Posterior vena cava (tissue), 2 donors: ENCODE measurements at places on chromosomes 3 and 15. TPM values are rescaled to one million over a fixed set of nuclear protein-coding genes. Genes with fewer than 3 reads are reported as not detected.

Gene HESX1
- total RNA-seq, result 0.83 TPM

- DNase-seq, result no peak
Measured at GRCh38 chr3:63617391-63617790, 35.1 kb upstream of the SNTN start.

DNA sequence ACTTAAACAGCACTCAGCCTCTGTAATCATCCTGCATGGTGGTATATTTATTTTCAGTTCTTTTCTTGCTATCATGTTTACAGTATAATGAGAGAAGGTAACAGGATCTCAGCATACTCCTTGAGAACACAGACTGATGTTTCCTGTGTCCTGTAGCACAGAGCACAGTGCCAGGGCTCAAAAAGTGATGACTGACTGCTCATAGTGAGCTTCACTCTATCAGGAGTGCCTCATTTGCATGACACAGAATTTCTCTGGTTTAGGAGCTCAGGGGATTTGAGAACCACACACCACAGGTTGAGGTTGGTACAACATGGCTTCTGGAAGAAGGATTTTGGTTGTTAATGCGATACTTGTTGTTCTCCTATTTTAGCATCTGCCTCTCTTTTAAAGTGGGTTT, 68.5 kb upstream of the SLC2A2 start:
- DNase-seq, result no peak

GRCh38 chr15:80849308-80849707, 70.1 kb downstream of the CEMIP start:
- no peak for DNase-seq

Gene IL16
- total RNA-seq, result 21.8 TPM

DNA sequence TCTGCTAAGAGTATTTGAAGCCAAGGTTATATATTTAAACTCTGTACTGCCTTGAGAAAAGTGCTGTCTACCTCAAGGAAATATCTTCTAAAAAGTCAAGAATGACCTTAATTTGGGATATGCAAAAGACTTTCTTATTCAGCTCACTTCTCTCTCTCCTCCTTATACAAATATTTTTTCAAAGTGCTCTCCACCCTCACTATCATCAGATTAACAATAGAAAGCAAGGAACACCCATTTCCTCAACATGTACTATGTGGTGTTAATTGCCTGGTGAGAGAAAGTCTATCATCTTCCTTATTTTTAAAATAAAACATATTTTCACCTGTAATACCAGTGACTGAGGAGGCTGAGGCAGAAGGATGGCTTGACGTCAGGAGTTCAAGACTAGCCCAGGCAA, 44.4 kb upstream of the RSL24D1 start:
- DNase-seq, result no peak

DNA sequence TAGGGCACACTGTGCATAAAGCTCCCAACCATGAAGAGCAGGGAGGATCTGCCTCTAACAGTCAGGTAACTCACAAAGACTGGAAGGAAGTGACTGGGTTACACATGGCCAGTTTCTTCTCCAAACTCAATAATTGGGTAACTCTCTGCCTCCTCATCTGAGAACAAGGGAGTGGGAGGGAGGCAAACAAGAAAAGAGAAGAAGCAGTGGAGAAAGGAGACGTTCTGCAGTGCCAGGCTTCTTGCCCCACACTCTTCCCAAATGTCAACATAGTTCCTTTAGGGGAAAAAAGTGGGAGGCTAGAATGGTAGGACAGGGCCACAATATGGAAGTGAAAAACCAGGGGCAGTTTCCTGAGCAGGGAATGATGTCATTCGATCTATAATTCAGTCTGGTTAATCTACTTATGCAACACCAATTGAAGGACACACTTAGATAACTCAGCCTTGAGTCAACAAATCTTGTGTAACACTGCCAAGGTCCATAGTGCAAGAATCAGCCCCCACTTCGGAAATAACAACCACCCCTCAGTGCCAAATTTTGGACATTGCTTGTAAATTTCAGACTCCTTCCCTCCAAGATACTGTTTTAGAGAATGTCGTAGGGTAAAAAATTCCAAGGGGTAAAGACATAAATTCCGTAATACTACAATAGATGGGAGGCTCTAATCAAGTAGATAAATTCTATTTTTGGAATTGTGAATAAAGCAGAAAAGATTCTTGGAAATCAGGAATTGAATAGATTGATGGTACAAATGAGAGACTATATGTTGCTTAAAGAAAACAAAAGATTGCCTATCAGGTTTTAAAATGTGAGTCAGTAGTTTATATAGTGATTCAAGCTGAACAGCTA, 143.0 kb downstream of the LPP start:
- no peak for DNase-seq

GRCh38 chr15:94456226-94456625, 224.9 kb downstream of the MCTP2 start:
- no peak for DNase-seq

Gene ALDH1A2
- total RNA-seq, result 8.1 TPM

DNA sequence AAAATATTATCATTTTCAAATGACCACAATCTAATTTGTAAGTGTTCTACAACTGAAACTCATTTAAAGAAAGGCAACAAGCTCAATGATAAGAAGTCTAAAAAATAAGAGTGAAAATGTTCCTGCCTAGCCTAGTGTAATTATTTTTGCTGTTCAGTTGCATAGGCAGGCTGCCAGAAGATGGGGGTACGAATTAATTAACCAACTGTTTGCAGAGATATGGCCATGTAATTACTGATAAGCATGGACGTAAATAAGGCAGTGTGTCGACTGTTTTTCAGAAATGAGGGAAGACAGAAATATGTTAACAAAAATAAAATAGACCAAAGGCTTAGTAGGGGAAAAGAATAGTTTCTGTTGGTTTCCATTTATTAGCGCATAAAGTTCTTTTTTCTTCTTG, 24.7 kb upstream of the SCAANT1 start:
- DNase-seq, result no peak

Gene DLG1
- 67.9 TPM for total RNA-seq

DNA sequence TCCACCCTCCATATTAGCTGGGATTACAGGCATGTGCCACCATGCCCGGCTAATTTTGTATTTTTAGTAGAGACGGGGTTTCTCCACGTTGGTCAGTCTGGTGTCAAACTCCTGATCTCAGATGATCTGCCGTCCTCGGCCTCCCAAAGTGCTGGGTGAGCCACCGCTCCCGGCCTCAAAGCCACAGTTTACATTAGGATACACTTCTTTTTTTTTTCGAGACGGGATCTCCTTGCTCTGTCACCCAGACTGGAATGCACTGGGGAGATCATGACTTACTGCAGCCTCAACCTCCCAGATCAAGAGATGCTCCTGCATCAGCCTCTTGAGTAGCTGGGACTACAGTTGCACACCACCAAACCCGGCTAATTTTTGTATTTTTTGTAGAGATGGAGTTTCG, 2.5 kb upstream of the NR1D2 start:
- DNase-seq, result no peak

DNA sequence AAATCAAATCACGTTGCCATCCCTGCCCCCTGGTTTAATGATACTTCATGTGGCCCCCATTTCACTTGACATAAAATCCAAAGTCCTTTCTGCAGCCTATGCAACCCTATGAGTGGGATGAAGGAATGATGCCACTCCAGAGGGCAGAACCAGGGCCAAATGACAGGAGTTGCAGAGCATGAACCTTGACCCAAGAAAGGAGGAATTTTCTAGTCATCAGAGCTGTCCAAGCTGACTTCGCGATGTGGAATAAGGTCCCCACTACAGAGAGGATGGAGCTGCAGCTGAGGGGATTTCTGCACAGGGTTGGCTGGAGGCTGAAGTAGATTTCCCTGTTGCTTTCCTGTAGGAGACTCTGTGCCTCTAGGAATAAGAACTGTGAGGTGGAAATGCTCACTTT, 15.8 kb upstream of the EPHB3 start:
- no peak for DNase-seq

GRCh38 chr3:14810070-14810791, 8.5 kb upstream of the FGD5 start:
- peak; percentile 82 for DNase-seq

Gene IL17RB
- 0.46 TPM for total RNA-seq

DNA sequence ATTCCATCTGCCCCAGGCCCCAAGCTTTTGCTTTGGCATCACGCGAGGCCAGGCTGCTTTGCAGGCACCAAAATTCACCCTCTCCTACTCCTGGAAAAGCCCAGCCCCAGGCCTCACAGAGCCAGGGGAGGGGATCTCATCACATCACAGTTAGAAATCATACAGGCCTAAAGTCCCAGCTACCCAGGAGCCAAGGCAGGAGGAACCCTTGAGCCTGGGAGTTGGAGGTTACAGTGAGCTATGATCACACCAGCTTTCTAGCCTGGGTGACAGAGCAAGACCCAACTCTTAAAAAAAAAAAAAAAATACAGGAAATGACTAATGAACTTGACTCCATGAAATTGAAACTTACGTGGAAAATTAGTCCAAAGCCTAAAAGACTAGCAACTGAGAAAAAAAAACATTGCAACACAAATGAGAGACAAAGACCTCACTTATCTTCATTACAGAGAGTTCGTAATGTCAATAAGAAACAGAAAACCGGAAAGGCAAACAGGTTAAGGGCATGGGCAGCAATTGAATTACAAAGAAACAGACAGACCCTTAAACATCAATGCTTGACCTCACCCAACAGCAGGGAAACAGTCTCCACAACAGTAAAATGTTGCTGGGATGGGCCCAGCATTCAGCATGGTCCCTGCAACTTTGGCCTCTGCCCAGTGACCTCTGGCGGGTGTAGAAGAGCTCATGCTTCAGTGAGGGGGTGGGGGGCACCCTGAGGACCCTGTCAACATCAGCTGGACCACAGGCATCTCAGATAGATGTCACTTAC, 151.5 kb downstream of the LRRK1 start:
- DNase-seq, result peak; percentile 81

Gene NR2F2
- total RNA-seq, result 213 TPM

DNA sequence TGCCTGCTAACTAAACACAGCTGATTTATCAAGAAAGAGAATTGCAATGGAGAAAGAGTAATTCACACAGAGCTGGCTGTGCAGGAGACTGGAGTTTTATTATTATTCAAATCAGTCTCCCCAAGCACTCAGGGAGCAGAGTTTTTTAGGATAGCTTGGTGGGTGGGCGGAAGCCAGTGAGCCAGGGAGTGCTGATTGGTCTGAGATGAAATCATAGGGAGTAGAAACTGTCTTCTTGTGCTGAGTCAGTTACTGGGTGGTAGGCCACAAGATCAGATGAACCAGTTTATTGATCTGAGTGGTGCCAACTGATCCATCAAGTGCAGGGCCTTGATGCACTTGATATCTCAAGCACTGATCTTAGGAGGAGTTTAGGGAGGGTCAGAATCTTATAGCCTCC, 891.9 kb upstream of the CADM2 start:
- DNase-seq, result no peak

Gene PLAAT1
- total RNA-seq, result 3.7 TPM

DNA sequence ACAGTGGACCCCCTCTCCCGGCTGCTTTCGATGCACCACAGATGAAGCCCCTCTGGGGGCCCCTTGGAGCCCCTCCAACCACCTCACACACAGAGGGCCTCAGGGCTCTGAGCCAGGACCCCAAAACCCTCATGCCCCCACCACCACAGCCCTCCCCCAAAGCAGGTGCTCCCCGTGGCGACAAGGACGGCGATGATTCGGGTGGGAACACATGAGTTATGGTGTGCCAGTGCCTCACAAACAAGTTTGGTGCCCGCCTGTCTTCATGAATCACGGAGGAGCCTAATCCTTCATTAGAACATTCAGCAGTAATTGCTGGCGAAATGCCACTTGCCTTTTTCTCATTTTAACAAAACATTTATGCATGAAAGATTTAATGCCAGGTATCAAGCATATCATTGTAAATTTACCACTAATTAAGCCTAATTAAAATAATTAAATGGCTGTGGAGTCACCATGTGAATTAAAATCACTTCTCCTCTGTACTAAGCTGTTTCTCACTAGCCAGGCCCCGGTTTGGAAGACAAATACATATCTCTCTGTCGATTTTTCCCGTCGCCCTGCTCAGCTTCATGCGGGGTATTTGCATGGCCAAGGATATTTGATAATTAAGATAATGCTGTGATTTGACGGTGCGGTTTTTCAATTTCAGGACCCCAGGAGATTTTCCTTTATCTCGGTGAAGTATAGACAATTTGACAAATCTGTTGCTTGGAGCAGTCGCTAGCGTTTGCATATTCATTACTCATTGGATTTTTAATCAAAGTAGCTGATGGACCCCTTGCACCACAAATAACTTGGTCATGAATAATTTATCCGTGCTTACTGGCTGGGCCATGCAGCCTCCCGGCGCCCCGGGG, 157.0 kb downstream of the TLE3 start:
- no peak for DNase-seq

DNA sequence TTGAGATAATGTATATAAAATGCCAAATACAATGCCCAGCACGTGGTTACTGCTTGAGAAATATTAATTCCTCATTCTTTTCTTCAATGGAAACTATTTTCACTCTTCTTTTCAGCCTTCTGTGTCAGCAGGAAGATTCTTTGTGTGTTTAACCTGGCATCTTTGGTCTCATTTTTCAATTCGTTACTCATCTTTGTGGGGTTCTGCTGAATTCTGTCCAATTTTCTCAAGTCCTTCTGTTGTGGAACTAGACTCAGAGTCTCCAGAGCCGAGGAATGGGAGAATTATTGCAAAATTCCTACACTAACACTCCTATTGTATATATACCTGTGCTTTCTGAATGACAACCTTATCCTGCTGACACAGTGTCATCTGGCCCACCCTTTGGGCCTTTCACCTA, 96.8 kb upstream of the RGMA start:
- DNase-seq, result no peak
